ENCODE measurements at places on chromosomes 2 and 18.
A peak's percentile ranks its signal among the peaks of the same experiment; 100 is the strongest.

- no peak for DNase-seq
Observed at GRCh38 chr18:35808796-35809195, 163.7 kb upstream of the RMP24 start.

DNA sequence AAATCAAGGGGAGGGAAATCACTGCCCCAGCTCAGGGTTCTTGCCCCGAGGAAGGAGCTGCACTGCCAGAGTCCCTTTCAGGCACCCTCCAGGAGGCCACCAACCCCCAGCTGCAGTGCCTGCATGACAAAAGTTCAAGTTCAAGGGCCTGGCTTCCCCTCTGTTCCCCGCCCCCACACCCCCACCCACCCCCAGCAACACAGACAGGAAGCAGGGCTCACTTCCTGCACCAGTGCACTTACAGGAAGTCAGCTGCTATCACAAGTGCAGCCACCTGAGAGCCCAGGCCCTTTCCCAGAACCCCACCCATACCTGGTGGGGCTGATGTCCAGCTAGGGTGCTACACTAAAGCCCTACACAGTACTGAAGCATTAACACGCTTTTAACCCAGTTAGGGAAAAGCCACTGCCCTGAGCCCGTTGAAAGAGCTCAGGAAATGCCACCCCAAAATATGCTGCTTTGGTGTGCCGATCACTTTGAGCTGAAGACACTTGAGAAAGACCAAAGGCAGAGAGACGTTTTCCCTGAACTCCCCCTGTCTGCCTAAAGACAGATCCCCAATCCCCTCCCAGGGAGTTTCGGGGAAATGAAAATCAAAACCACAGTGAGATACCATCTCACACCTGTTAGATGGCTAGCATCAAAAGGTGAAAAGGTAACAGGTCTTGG is 109.9 kb upstream of the CAB39 start:
- DNase-seq, result peak; percentile 17

GRCh38 chr2:139544186-139544851 is 764.1 kb upstream of the NXPH2 start:
- no peak for DNase-seq

- peak; percentile 88 for DNase-seq
Observed at GRCh38 chr2:202178346-202178958, 59.9 kb downstream of the SUMO1 start.

GRCh38 chr2:239666855-239667376 is 266.1 kb upstream of the HDAC4 start:
- DNase-seq, result no peak

- no peak for DNase-seq
Observed at GRCh38 chr2:112459372-112459771, 22.6 kb upstream of the TTL start.

DNA sequence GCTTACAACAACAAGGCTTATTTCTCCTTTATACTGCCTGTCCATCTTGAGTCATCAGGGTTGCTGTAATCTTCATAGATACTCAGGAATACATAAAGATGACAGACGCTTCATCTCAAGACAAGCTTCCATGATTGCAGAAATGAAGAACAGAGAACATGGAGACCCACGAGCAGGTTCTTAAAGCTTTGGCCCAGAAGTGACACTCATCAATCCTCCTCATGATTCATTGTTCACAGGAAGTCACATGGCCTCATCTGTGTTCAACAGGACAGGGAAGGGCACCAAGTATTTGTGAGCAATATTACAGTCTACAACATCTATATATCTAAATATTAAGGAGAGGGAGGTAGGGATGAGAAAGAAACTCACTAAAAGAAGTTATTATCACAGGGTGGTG is 36.5 kb upstream of the PGAP1 start:
- peak; percentile 42 for DNase-seq

DNA sequence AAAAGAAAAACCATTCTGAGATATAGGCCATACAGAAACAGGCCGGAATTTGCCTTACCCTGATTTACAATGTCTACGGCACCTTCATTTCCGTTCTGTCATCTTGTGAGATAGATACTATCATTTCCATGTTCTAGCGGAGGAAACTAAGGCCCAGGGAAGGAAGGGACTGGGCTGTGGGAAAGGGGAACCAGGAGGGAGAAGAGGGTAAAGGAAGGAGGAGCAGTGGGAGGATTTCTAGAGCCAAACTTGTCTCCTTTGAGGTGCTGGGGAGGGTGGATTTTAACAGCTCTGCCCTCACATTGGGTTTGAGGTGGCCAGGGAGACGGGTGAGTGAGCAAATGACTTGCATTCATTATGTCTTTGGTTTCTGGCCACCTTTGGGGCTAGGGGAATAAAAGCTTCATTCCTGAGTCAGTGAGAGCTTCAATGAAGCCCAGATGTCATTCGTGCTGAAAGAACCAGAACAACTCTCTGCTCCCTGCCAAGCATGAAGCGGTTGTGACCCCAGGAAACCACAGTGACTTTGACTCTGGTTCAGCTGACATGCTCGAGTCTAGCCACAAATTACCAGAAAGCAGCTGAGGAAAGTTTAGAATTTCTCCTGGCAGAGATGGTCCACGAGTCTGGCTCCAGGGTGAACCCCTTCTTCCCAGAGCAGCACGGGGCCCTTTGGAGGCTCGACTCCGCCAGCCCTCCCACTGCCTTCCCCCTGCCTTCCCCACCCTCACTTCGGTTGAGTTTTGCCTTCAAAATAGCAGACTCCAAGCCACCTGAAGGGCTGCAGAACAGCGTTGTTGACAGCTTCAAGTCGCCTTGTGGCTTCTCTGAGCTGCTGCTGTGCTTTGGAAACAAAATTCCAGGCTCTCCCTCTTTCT is 3.8 kb downstream of the ACTG2 start:
- DNase-seq, result no peak

DNA sequence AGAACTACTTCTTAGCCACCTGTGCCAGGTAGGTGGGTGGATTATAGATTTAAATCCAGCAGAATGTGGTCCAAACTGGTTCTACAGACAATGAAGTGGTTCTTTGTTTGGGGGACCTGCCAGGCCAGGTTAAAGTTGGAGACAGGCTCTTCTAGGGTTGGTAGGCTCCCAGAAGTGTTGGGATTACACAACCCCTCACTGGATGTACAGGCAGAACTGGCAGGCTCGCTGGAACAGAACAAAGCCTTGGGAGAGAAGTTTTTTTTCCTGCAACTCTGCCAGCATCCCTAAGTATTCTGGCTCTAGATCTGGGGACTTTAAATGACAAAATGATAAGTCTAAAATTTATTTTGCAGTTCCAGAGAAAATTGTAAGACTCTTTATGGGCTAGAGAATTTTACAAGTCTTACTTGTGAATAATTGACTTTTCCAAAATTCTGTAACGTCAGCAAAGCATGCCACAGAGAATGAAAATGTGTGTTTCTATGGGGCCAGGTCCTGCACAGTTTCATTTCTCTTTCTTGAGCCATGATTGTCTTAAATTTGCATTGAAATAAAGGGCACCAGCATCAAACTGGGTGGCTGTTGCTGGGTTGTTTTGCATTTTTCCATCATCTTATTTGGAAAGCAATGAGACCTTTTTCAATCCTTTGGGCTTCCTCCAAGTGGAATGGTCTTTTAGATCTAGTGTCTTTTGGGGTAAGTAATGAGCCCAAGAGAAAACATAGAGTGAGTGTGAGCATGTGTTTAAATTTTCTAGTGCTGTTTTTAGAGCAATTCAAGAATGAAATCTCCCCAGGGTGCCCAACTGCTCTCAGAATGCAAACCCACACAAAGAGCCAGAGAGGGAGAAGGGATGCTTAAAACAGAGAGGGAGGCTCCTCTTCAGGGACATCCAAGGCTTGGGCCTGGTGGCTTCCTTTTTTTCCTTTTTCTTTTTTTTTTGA is 32.4 kb upstream of the ATL2 start:
- no peak for DNase-seq

DNA sequence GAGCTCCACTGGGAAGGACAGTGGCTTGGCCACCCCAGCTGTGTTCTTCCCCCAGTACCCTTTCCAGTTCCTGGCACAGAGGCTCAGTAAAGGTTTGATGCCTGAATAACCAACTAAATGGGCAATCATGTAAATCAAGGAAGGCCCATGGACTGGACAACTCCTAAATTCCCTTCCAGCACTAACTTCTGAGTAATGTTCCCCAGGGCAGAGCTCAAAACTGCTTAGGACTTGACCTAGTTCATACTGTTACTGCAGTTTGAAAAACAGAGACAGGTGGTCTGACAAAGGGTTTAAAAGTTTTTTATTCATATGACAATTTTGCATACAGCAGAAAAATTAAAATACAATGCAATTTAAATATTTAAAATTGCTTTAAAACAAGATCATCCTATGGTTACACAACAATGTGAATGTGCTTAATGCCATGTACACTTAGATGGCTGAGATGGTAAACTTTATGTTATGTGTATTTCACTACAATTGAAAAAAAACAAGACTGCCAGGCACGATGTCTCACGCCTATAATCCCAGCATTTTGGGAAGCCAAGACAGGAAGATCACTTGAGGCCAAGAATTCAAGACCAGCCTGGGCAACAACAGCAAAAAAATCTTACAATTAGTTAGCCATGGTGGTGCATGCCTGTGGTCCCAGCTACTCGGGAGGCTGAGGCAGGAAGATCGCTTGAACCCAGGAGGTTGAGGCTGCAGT is 26.2 kb downstream of the PCBP1 start:
- no peak for DNase-seq

- DNase-seq, result no peak
Observed at GRCh38 chr2:40240070-40240469, 211.8 kb downstream of the SLC8A1 start.

DNA sequence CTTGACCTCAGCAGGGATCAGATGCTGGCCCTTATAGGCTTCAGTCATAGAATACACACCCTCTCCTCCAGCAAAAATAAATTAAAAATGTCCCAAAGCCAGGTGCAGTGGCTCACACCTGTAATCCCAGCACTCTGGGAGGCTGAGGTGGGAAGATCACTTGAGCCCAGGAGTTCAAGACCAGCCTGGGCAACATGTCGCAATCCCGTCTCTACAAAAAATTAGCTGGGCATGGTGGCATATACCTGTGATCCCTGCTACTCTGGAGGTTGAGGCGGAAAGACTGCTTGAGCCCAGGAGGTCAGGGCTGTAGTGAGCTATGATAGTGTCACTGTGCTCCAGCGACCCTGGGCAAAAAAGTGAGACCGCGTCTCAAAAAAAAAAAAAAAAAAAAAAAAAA is 4.8 kb downstream of the ITPRIPL1 start:
- DNase-seq, result no peak

DNA sequence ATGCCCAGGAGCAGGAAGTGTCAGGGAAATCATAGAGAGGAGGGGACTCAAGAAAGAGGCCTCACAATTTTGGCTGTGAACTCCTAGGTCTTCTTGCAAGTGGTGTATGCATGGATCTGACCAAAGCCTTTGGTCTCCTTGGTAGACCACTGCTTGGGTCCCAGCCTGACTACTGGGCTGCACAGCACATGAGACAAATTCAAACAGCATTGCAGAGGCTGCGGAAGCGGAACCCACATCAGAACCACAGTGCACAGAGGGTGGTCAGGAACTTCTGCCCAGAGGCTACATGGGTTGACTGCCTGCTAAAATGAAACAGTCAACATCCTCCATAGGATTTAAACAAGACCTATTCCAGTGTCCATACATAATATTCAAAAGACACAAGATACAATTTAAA is 39.4 kb downstream of the CLIP4 start:
- DNase-seq, result no peak

DNA sequence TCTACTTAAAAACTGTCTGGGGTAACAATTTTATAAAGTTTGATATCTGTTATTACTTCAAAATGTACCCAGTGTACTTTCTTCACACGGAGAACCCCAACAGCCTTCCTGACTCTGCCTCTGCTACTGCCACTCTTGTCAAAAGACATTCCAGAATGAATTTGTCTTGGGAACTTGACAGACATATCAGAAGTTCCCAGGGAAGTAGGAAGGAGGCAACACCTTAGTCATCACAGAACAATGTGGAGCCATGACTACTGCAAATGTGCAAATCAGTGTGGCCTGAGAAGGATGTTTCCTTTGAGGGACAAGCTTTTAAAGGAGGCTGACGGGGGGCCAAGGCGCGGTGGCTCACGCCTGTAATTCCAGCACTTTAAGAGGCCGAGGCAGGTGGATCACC is 133.8 kb upstream of the RNF152 start:
- DNase-seq, result no peak

GRCh38 chr18:31197676-31198075 is 35.0 kb upstream of the DSC1 start:
- no peak for DNase-seq

GRCh38 chr2:127615511-127616166 is 30.3 kb upstream of the GPR17 start:
- DNase-seq, result no peak

- no peak for DNase-seq
Observed at GRCh38 chr2:226487573-226487972, 312.0 kb downstream of the IRS1 start.

GRCh38 chr18:7072593-7072992 is 45.0 kb downstream of the LAMA1 start:
- no peak for DNase-seq

GRCh38 chr2:177275040-177275742 is 10.7 kb upstream of the NFE2L2 start:
- no peak for DNase-seq

DNA sequence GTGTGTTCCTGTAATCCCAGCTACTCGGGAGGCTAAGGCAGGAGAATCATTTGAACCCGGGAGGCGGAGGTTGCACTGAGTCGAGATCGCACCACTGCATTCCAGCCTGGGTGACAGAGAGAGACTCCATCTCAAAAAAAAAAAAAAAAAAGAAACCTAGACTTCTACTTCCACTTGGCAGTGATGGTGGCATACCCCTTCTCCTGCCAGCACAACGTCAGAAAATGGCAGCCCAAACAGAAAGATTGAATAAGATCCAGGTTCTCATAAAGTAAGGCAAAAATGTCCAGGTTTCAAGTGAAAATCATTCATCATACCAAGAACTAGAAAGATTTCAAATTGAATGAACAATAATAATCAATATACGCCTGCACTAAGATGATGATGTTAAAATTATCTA is 15.4 kb upstream of the ESPNL start:
- no peak for DNase-seq

- peak; percentile 87 for DNase-seq
Observed at GRCh38 chr2:237674731-237675276, 47.4 kb downstream of the LRRFIP1 start.

DNA sequence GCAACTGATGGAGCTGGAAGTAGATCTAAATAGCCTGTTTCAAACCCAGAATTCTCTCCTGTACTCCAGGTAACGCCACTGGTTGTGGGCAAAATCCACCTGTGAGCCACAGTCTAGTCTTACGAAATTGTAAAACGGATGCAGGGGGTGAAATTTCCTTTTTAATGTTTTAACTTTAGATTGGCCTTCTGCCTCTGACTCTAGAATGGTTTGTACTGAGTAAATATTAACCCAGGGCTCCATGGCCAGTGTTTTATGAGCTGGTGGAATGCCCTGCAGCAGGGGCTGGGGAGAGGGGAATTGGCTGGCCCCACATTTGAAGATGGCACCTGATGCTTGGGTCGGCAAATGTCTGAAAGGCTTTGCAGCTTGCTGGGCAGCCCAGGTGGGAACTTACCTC is 156.6 kb downstream of the MYCN start:
- DNase-seq, result no peak

GRCh38 chr2:138452324-138452723 is 49.2 kb upstream of the SPOPL start:
- no peak for DNase-seq

DNA sequence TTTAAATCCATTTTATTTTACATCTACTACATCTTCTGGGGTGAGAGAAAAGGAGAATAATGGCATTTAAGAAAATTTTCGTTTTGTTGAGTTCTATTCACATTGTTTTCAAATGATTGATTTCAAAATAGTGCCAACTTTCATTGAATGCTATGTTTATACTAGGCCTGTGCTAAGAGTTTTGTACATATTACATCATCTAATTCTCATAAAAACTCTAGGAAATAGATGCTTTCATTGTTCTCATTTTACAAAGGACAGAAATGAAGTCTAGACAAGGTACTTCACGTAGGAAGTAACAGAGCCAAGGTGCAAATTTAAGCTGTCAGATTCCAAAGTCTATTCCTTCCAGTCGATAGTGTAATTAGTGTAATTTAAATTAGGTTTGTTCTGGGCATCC is 402.8 kb upstream of the UBE2E3 start:
- DNase-seq, result no peak
